ENCODE measurements at places on chromosomes 13 and 19.

DNA sequence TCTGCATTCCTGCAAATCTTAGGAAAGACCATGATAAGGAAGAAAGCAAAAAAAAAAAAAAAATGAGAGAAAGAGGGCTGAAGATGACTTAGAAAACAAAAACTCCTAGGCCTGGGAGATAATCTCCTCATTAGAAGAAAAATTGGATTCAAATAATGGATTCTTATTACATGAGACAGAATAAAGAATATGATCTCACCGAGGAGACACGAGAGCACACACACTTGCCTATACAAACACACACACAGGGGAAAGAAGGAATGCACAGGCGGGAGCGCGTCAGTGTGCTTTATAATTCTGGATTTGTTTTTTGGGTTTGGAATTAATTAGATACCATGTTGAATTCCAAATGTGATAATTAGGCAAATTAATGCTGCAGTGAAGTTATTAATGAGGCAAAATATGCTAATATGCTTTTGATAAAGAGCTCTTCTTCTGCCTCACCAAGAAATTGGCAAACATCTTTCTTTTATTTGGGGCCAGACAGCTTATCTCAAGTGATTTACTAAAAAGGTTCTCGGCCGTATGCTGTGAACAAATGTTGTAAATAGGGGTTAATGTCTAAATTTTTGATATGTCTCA is 36.1 kb upstream of the PCDH8 start:
- DNase-seq, result no peak

GRCh38 chr13:40617801-40618356 is 48.6 kb downstream of the FOXO1 start:
- no peak for DNase-seq

DNA sequence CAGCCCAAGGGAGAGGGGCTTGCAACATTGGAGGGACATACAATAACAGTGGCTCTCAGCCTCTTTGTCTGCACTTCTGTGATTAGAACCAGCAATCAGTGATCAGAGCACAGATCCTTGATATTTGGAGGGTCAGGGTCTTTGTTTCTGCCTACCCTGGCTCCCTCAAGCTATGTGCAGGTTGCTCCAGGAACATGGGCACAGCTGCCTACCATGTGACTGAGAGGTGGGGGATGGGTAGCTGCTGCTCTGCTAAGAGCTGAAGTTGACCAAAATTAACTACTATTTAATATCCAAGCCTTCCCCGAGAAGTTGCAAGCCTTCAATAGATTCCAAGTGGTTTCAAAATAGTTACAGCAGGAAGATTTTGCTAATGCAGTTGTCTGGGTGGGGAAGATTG is 202.6 kb downstream of the ZIC5 start:
- no peak for DNase-seq

GRCh38 chr13:79395881-79396280 is 10.2 kb downstream of the RBM26 start:
- no peak for DNase-seq

DNA sequence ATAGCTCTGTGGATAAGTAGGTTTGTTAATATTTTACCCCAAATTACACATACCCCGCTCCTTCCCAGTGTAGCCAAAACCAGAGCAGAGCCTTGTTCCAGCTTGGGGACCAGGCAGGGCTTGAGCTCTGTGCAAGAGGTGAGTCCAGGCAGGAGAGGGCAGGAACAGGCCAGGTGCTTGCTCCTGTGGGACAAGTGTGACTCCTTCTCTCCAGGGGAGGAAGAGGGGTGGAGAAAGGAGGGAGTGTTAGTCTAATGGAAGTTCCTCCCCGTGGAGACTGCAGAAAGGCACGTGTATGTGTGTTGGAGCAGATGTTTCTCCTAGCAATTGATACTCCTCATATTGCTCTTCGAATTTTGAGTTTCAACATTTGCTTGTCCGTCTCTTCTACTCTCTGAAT is 201.0 kb downstream of the FGF9 start:
- DNase-seq, result no peak

GRCh38 chr13:96090240-96091101 is 564 bp downstream of the HS6ST3 start:
- DNase-seq, result no peak

DNA sequence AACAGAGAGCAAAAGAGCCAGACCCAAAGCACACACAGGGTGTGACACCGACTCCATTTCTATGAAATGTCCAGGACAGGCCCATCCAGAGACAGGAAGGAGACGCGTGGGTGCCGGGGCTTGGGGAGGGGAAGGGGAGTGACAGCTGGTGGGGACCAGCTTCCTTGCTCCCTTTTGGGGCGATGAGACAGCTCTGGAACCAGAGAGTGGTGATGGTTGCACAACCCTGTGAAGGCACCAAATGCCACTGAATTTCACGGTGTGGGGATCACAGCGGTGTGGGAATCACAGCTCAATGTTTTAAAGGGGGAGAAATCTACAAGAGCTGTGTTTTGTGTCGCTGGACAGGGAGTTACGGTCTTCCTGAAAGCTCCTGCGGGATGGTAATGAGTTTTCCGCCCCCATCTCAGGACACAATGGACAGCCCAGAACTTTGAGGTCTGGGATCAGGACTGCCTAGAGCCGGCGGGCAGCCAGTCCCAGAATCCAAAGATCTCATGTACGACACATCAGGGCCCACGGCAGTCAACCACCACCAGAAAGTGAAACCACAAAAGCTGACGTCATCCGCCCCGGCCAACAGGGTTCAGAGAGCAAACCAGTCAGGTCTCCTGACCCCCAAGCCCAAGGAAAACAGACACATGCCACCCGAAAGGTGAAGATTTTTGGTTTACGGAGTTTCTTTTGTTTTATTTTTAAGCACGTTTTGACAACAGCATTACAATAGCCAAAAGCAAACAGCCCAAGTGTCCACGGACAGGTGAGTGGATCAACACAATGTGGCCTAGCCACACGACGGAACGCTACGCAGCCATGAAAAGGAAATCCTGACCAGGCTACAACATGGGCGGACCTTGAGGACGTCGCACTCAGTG is 7.3 kb downstream of the SGTA start:
- peak; percentile 84 for DNase-seq

DNA sequence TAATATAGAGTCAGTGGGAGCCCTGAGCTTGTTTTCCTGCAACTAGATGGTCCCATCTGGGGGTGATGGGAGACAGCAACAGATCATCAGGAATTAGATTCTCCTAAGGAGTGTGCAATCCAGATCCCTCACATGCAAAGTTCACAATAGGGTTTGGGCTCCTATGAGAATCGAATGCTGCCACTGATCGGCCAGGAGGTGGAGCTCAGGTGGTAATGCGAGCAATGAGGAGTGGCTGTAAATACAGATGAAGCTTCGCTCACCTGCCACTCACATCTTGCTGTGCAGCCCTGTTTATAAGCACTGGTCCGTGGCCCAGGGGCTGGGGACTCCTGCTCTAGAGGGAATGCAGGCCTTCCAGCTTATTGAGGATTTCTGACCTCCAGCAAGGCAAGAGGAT is 5.7 kb downstream of the ZNF558 start:
- DNase-seq, result no peak

DNA sequence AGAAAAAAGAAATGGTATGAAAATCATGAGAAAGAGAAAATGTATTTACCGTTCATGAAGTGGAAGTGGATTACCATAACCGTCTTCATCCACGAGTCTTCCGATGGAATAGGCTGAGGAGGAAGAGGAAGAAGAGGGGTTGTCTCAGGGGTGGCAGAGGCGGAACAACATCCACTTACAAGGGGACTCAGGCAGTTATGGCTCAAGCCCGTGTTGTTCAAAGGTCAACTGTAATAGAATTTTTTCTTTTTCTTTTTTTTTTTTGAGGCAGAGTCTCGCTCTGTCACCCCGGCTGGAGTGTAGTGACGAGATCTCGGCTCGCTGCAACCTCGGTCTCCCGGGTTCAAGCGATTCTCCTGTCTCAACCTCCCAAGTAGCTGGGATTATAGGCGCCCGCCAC is 16.9 kb upstream of the ADGRL1 start:
- no peak for DNase-seq

DNA sequence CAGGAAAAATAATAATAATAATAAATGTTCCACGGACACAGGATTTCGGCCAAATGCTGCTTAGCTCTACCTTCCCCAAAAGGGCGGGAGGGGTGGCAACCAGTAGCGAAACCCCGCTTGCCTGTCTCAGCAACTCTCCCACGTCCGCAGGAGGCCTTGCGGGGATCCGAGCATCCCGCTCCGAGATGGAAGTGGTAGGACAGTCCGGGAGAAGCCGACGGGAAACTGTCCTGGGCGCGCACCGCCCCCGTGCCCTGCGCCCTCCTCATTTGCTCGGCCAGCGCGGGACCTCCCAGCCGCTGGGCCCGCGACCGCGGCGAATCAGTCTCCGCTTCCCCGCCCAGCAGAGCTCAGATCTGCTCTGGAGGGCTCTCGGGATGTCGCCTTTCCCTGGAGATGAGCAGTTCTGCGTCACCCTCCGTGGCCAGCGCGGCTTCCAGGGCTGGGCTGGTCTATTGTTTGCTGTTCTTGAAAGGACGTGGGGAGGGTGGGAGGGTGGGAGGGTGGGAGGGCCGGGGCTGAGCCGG is 48.9 kb upstream of the PABPC3 start:
- no peak for DNase-seq

DNA sequence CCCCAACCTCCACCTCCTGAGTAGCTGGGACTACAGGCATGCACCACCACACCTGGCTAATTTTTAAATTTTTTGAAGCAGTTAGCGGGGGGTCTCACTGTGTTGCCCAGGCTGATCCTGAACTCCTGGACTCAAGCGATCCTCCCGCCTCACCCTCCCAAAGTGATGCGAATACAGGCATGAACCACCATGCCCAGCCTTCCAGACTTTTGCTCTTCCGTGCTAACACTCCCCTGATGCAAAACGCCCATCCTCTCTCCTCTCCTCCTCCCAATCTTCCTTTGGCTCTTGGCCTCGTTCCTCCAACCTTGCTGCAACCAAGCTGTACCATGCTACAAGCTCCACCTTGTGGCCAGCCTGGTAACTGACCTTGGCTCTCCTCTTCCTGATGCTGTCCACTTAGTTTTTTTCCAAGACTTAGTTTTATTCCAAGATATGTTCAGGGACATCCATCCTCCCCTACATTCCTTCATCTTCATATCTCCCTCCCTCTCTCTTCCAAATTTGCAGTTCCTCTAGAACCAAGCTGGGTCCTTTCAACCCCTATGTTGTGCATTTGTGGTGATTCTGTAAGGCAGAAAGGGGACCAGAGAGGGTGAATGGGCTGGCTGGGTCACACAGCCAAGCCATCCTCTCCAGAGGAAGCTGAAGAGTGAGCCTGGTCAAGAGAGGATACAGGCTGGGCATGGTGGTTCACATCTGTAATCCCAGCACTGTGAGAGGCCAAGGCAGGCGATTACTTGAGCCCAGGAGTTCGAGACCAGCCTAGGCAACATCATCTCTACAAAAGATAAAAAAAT is 32.8 kb downstream of the TINCR start:
- no peak for DNase-seq

DNA sequence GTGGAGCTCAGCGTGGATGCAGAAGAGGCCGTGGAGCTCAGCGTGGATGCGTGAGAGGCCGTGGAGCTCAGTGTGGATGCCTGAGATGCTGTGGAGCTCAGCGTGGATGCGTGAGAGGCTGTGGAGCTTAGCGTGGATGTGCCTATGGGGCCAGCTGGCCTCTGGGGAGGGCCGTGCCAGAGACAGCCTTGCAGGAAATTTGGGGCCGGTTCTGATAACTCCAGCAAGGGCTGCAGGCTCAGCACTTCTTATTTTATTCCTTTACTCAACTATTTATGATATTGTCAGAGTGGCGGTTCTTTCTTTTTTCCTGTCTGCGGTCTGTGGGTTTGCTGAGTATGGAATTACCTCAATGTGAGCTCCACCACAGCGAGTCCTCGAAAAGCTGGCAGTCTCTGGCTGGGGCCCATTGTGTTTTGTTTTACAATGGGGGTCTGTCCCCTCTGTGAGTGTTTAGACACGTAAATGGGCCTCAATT is 17.8 kb upstream of the TMEM255B start:
- peak; percentile 28 for DNase-seq

DNA sequence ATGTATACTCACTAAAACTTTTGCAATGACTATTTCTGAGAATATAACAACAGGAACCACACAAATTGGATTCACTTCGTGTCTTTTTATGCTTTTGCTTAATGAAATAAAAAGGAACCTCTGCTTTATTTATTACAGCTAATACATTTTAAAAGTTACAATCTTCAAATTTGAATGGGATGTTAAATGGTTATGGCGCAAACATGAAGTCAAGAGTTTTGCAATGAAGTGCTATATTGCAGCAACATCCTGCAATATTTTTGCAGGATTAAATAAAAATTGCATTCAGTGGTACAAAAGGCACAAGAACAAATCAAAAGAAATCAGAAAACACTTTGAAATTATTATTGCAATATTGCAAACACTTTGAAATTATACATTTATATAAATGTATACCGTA is 1519.0 kb upstream of the MIR17HG start:
- no peak for DNase-seq

- DNase-seq, result no peak
Measured at GRCh38 chr19:15263361-15263985, 31.2 kb upstream of the EPHX3 start.

- DNase-seq, result no peak
Measured at GRCh38 chr19:50796128-50796633, 6.0 kb downstream of the ACP4 start.

GRCh38 chr13:103187721-103188156 is 121.5 kb upstream of the SLC10A2 start:
- DNase-seq, result no peak

DNA sequence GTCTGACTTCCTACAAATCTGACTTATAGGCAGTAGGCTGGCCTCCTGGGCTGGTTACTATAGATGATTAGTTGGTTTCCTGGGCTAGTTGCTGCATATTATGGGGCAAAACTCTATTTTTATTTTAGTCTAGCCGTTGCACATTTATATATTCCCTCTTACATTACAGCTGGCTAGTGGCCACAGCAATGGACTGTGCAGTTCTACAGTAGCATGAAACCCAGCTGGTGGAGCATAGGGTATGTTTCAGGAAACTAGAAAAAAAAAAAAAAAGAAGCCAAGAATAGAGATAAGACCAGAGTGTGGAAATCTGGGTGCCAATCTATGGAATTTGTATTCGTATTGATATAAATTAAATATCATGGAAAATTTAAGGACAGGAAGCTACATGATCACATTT is 304.4 kb upstream of the NBEA start:
- DNase-seq, result no peak

GRCh38 chr19:7701654-7702457 is at the start of gene FCER2:
FCER2 (minus strand) TSS chr19:7702131; CDS start chr19:7699760, 2,371 bp downstream.
- no peak for DNase-seq

DNA sequence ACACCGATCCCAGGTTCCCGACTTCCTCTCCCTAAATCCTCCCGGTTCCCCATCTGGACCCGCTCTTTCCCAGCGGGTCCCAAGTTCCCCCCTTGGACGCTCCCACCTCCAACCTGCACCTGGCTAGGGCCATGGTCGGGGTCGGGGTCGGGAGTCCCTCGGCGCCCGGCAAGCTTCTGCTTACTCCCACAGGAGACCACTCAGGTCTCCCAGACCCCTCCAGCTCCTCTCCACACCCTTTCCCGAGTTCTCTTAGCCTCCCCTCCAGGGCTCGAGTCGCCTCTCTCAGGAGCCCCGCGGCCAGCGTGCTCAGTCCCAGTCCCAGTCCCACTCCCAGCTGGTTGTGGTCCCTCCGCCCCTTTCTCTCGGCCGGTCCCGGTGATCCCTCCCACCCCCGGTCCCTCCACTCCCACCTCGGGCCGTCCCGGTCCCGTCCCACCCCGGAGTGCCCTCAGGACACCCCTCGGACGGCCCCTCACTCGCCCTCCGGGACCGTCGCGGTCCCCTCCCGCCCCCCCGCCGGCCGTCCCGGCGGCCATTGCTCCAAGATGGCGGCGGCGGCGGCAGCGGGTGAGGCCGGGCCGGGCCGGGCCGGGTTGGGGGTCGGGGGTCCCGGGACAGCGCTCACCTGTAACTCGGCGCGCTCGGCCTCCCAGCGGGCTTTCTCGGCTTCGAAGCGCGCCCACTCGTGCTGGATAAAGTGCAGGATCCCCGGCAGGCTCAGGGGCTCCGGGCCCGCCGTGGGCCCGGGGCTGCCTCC is at the start of gene FKRP:
TSS of gene FKRP (plus strand) at position 537 of the 760 bp plus-strand sequence. CDS start 9,394 bp downstream, outside the sequence.
- no peak for DNase-seq
